Esophagus mucosa (tissue), 1 donor: ENCODE measurements at places on chromosomes 12 and 14. TPM values are rescaled to one million over a fixed set of nuclear protein-coding genes. Genes with fewer than 3 reads are reported as not detected.

GRCh38 chr12:91326058-91327027 is 143.7 kb upstream of the DCN start:
- no peak for ATAC-seq

DNA sequence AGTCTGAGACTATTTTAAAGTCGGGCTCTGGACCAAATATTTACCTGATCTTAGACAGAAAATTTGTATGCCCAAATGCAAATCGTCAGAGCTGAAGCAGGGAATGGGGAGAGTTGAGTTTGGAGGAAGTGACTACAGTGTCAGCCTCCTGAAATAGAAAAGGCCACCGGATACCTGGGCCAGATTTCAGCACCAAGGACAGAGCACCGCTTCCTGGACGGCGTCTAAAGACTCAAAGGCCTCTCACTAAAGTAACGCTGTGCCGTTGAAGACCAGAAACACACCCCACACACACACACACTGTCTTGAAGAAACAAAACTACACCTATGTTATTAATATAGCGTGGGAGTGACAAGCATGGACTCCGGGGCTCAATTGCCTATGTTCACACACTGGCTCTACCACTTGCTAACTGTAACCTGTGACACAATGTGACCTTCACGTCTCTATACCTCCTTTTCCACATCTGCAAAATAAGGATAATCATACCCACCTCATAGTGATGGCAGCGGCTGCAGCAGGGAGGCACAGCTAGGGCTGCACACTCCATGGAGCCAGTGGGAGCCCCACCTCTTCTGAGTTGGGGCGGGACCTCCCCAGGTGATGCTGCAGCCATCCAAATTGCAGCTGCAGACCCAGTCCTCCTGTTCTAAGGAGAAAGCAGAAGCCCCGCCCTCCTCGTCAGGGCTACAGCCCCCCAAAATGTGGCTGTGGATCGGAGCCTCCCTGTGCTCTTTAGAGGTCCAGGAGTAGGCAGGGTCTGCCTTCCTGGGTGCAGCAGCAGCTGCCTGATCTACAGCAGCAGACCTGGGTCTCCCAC is 35.6 kb downstream of the KRT76 start:
- peak; percentile 74 for ATAC-seq

The MIP gene
- not detected for total RNA-seq

DNA sequence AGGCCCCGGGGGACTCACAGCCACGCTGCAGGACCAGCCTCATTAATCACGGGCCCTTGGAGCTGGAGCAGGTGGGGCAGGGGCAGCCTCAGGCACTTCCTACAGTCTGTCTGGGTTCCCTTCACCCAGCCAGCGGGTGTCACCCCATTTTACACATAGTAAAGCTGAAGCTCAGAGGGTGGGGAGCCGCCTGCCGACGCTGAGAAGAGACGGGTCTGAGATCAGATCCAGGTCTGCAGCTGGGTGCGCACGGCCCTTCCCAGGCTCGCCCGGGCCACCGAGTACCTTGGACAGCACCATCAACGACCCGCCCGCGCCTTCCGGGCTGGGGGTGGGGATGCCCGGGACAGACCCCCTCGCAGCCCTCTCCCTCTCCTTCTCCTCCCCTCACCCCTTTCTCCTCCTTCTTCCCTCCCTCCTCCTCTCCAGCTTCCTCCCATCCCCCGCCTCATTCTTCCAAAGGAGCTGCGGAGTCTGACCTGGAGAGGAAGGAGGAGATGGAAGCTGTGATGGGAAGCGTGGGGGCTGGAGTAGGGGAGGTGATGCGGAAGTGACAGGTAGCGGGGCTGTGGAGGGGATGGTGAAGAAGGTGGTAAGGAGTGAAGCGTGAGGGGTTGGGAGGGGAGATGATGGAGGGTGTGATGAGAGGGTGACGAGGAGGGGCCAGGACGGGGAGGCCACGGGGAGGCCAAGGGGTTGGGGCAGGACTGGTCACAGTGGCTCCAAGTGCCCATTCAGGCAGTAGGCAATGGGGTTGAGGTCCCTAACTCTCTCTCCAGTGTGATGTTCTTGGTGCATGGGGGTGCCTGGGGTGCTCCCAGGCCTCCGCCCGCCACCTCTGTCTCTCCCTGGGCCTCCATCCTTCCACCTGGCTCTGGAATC is 8.8 kb downstream of the DTX1 start:
- ATAC-seq: no peak

DNA sequence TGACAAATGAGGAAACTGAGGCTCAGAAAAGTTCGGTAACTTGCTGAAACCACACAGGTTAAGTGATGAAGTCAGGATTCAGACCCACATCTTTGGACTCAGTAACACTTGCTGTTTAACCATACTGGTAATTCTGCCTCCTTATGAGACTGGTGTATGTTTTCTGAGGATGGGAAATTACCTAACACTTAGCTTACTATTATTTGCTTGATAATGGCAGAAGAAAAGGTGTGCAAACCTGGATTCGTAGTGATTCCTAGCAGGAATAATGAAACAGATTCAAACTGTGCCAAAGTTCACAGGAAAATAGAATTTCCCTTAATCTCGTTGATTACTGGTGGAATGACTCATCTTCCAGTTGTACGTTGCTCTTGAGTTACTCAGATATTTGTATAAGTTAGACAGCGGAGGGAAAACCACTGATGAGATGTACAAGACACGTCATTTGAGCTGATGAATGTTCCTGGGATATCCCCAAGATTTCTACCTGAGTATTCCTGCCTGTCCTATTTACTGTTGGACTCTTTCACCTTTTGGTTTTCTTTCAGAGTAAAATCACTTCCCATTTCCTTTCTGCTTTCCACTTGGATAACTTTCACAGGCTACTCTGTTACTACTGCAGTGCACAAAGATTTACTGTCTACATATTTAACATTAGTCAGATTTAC is 37.5 kb downstream of the PRORP start:
- ATAC-seq: peak; percentile 96

DNA sequence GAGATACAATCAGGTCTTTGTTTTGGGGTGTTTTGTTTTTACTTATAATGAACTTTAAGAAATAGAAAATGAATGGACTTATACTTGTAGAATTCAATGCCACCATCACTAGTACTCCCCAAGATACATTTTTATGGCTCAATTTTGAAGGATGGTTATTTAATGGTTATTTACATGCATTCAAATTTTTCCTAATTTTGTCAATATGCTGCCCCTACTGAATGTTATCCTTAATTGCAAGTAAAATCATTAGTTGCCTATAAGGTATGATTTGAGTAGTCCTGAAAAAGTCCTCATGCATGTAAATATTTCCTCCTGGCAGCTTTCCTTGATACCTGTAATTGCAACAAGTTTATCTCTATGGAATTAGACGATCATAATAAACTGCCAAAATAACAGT is 391.2 kb downstream of the BCAT1 start:
- ATAC-seq: no peak

GRCh38 chr14:77014004-77014604 is 14.4 kb downstream of the IRF2BPL start:
- ATAC-seq: peak; percentile 25

- ATAC-seq: no peak
Observed at GRCh38 chr14:100819829-100820475, 6.0 kb upstream of the MEG3 start.

DNA sequence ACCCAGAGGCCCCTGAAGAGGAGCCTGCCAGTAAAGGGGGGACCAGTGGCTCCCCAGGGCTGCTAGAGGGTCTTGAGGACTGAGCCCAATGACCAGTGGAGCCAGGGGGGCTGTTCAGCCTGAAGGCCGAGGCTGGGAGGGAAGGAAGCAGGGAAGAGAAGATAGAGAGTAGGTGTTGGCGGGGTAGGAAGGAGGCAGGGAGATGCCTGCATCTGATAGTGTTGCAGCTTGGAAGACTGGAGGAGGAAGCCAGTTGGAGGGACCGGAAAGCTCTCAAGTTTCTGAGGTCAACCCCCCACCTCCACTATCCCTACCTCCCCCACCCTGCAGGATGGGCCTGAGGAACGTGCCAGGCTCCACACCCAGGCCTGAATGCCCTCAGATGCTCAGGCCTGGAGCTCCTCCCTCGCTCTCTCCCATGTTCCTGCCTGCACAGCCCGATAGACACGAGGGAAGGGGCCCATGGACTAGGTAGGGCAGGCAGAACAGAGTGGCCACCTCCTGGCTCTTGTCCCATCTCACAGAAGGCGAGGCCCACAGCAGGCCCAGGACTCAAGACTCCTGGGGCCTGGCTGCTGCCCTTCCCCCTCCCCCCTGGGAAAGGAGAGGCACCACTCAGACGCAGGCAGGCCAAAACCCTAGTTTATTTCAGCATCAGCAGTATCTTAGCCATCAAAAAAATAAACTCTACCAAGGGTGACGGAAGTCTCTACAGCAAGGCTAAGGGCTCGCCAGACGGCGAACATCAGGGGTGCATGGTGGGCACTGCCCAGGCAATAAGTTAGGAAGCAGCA is 3.4 kb downstream of the CKB start:
- no peak for ATAC-seq

- no peak for ATAC-seq
Observed at GRCh38 chr12:46752396-46752795, 73.4 kb downstream of the SLC38A4 start.

GRCh38 chr12:33432992-33433391 is 6.6 kb downstream of the SYT10 start:
- no peak for ATAC-seq

DNA sequence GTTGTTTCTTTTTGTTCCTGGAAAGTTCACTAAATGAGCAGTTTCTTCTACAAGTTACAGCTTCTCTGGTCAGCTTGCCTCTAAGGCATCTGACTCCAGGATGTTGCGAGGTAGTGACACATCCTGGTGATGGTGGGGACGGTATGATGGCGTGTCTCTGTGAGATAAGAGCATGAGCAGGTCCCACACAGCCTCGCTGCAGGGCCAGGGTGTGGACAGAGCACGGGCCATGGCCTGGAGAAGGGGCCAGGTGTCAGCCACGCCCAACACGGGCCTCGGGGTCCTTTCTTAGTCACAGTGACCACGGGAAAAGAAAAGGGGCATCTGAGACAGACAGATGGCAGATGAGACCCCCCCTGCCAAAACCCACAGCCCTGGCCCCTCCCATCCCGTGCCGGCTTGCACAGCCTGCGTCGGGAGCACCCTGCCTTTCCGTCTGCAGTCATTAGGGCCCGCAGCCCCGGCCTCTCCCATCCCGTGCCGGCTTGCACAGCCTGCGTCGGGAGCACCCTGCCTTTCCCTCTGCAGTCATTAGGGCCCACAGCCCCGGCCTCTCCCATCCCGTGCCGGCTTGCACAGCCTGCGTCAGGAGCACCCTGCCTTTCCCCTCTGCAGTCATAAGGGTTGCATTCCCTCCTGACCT is 79.3 kb upstream of the DYNC1H1 start:
- ATAC-seq: peak; percentile 17

- ATAC-seq: no peak
Observed at GRCh38 chr14:64410084-64410774, 22.1 kb downstream of the MTHFD1 start.

DNA sequence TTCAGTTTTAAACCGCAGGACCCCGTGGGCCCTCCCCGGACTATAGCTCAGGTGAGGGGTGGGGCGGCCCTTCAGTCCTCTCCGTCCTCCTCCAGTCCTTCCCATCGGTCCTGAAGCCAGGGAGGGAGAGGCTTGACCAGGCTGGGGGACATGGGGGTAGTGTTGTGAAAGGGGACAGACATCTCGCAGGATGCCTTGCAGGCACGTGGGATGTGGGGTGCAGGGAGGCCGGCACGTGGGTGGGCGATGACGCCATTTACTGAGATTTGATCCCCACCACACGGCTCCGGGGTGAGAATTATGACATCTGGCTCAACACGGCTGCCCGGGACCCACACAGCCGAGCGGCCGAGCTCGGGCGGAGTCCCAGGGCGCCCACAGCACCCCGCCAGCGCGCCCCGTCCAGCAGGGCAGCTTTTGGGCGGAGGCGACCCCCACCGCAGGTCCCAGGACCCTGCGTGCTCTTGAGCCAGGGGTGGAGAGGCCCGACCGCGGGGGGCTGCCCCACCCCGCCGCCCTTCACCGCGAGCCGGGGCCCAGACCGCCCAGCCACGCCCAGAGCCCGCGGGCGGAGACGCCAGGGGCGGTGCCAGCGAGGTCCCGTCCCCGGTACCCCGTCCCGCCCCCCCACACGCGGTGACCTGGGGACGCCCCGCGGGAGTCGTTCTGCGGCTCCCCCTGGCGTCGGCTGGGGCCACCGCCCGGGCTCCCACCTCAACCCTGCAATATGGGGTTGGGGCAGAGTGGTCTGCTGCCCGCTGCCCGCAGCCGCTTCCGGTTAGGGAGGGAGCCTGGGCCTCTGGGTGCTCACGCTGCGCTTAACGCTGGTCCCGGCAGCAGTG is 3.3 kb upstream of the EXOC3L4 start:
- ATAC-seq: peak; percentile 49

The DAO gene
- total RNA-seq: not detected

- ATAC-seq: no peak
Observed at GRCh38 chr12:24773996-24774395, 174.9 kb downstream of the BCAT1 start.

The P2RX2 gene
- not detected for total RNA-seq

DNA sequence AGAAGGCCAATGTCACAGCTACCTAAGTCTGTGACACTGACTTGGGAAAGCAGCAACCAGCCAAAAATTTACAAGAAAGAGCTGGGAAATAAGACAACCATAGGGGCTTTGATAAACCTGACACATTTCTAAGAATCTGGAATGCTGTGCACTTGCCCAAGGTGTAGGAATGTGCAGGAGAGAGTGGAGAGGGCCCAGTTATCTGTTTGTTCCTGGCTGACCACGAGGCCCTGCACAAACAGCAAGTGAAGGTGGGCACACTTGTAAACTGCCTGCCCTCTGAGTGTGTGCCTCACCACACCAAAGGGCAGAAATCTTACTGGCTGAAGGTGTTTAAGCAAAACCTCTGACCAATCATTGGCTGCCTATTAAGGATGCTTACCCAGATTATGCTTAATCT is 27.3 kb downstream of the DLK1 start:
- no peak for ATAC-seq

DNA sequence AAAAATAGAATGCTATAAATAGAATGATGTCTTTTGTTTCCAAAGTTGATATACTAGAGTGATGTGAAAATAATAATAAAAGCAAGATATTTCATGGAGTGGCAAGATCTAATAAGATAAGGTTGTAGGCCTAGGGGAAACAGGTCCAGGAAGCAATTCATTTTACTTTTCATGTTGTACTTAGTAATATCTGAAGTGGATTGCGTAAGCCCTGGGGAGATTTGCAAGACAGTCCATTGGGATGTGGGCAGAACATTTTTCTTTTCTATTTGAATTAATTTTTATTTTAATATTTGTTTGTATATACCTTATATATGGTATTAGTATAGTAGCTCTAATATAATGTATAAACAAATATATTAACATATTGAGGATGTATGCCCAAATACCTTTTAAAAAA is 7.5 kb downstream of the NUBPL start:
- no peak for ATAC-seq

GRCh38 chr14:95196268-95196667 is 38.9 kb upstream of the DICER1 start:
- ATAC-seq: no peak

- ATAC-seq: peak; percentile 16
Observed at GRCh38 chr14:59189091-59189785, 771 bp downstream of the DAAM1 start.

The USP44 gene
- not detected for total RNA-seq
